Activated naive CD4-positive, alpha-beta T cell (primary cell): ENCODE measurements at places on chromosomes 2 and 18.
A peak's percentile ranks its signal among the peaks of the same experiment; 100 is the strongest.

GRCh38 chr2:180539541-180539940 is 440.9 kb upstream of the UBE2E3 start:
- DNase-seq = no peak

DNA sequence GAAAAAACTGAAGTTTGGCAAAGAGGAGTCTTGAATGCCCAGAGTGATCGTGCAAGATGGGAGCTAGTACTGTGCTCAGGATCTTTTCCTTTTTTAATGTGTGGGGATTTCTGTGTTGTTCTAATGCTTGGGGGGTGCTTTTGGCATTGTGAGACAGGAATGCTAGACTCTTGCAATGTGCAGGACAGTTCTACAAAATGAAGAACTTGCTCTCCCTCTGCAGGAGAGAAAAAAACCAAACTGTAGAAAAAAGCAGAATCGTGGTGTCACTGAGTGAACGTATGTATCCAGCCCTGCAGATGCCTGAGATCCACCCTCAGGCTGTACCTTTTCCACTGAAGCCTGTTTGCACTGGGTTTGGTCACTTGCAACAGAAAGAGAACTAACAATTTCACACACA is 12.1 kb upstream of the TTC39C start:
- DNase-seq = no peak

DNA sequence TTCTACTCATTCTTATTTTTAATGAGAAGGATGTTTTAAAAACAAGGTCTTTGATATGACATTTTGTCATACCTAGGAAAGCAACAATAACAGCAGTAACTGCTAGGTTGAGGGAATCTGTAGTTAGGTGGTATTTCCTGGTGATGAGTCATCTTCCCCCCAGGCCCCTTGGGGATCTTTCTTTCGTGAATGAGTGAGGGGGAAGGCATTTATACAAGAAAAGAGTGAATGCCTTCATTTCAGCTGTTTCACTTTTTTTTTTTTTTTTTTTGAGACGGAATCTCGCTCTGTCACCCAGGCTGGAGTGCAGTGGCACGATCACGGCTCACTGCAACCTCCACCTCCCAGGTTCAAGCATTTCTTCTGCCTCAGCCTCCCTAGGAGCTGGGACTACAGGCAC is 108.6 kb downstream of the MAP4K4 start:
- no peak for DNase-seq

GRCh38 chr18:23939896-23940295 is 74.7 kb upstream of the TTC39C start:
- DNase-seq = no peak

GRCh38 chr2:110819711-110820110 is 87.3 kb downstream of the ACOXL start:
- DNase-seq = no peak

GRCh38 chr2:69581774-69582581 is 61.6 kb downstream of the AAK1 start:
- no peak for DNase-seq

DNA sequence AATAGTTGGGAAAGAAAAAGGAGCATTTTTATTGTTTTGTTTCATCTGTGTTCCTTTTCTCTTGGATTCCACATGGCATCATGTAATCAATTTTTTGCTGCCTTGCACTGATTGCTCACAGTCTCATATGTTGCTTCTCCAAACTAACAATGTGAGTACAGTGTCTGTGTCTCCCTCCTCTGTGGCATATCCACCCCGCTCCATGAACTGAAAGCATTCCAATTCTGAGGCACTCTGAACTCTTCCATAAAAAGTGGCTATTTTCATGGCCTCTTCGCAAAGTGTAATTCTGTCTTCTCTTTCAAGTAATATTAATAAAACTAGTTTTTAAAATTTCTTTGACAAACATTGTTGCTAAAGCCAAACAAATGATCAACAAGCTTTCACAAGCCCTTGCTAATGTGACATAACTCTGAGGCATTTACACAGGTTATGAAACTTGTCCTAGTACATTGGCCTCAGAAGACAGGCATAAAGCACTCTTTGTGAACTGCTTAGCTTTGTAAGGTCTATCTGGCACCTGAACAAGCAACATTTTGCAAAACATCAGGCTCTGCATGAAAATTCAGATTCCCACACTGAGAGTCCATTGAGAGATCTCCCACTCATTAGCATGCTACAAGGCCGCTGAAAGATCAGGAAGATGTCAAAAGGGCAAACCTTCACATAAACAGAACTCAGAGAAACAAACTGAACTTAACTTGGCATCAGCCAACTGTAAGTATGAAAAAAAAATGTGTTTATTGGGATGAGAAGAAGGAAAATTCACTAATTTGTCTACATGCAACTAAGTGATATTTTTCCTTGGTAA is 33.0 kb downstream of the GPR75 start:
- no peak for DNase-seq

DNA sequence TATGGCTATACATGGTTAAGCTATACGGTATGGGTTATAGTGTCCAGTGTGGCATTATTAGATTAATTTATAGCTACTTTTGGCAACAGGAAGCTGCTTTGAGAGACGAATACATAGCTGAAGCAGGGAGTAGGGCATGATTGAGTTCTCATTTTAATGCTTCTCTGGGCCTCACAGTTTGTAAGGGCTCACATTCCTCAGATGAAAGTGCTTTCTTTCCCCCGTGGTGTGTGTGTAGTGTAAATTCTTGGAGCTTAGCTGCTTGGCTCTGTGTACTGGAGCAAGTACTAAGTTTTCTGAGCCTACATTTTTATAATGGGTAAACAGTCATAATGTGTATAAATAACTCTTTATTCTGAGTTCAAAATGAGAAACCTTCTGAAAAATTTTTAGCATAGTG is 173.7 kb downstream of the PTPRM start:
- no peak for DNase-seq

DNA sequence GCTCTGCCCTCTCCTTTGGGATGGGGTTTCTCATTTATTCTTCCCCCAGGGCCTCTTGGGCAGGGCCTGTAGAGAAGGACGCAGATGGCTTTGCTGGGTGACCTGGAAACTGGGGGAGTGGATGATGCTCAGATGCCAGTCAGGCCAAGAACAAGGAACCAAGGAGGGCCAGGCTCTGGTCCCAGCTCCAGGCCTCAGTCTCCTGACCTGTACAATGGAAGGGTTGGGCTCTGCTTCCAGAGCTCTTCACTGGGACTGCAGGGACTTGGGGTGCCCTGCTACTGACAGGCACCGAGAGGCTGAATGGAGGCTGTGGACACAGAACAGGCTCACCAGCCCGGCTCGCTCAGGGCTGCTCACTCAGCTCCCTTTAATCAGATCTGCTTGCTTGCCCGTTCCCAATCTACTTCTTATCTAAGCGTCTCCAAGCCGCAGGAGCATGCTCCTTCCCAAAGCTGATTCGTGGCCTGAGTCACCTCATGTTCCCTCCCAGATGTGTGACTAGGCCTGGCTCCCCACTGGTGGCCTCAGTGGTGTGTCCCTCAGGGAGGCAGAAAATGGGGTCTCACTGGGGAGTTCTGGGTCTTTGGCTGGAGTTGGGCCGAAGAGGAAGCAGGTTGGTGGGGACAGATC is 82.6 kb upstream of the ODC1 start:
- DNase-seq = no peak

GRCh38 chr2:192628017-192628416 is 433.3 kb upstream of the TMEFF2 start:
- DNase-seq = no peak

- DNase-seq = no peak
These were observed 41.8 kb downstream of the TGFBRAP1 start for GRCh38 chr2:105287692-105288091.

DNA sequence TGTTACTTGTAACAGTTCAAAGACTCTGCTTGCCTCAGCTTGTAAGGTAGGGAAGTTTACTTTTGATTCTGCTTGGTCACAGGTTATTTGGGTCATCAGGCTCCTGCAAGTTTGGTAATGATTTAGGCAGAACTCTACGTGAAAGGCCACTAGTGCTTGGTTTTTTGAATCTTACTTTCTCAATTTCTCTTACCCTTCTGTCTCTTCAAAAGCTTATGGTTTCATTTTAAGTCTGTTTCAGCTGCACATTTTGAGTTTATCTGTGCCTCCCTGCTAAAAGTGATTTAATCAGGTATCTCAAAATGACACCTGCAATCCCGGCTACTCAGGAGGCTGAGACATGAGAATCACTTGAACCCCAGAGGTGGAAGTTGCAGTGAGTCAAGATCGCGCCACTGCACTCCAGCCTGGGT is 26.3 kb upstream of the MOCOS start:
- no peak for DNase-seq

- DNase-seq = peak; percentile 47
These were observed 27.2 kb upstream of the PTPN2 start for GRCh38 chr18:12911025-12911928.

GRCh38 chr2:2787301-2787907 is 456.3 kb upstream of the MYT1L start:
- no peak for DNase-seq

GRCh38 chr18:29361843-29362242 is 1184.9 kb upstream of the CDH2 start:
- no peak for DNase-seq

- no peak for DNase-seq
These were observed 37.5 kb downstream of the PSME4 start for GRCh38 chr2:53933329-53933728.

- no peak for DNase-seq
These were observed 616.6 kb downstream of the METTL4 start for GRCh38 chr18:1954583-1955312.

DNA sequence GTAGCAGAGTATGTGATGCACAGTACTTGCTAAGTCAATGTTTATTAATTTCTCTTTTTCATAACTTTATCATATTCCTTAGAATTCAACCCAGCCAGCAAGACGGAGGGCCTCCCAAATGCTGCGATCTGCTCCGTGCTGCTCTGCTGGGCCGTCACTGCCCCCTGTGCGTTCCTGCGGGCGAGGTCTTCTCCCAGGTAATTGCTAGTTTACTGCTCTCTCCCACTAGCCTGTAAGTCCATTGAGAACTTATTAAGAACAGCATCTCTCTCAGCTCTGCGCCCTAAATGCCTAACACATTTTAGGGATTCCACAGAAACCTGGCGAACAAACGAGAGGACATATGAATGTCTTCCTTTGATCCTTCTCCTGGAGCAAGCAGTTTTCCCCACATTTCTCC is 153.6 kb upstream of the ARHGAP28 start:
- DNase-seq = no peak

GRCh38 chr2:23502096-23502495 is 117.1 kb downstream of the KLHL29 start:
- DNase-seq = no peak

DNA sequence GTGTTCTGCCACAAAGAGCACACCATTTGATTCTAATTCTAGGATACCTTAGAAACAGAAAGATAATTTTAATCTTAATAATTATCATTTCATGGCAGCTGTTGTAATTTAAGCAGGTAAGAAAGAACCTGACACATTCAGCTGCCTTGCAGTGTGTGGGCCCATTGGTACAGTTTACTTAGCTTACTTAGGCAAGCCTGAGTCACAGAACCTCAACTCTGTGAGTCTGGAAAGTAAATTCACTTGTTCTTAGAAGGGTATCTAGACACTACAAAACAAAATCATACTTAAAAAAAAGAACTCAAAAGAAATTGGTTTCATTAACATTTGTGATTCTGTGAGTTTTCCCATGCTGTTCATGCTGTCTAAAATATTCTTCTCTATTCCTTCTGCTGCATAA is 956.3 kb upstream of the SLC39A10 start:
- DNase-seq = no peak

DNA sequence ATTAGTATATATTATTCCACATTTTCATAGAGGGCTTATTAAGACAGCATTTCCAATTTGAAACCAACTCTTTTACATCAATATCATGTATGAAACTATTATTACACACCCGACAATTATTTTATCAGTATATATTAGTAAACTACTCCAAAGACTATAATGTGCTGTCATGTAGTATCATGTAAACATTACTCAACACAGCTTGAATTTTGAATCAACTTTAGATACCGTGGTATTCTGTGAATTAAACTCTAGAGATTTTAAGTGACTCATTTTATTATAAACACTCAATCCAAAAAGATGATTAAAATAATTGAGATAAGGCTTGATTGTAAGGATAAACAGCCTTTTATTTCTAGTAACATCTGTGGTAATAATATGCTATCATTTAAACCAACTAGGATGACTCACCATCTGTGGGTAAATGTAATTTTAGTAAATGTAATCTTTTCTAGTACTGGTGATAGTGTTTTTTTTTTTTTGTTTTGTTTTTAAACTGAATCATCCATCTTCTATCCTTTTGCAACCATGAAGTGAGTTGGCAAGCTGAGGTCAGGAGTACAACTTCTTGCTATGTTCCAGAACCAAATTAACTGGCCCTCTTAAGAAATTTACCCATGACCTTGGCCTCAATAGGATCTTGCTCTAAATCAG is 144.3 kb upstream of the SMAD7 start:
- DNase-seq = no peak

DNA sequence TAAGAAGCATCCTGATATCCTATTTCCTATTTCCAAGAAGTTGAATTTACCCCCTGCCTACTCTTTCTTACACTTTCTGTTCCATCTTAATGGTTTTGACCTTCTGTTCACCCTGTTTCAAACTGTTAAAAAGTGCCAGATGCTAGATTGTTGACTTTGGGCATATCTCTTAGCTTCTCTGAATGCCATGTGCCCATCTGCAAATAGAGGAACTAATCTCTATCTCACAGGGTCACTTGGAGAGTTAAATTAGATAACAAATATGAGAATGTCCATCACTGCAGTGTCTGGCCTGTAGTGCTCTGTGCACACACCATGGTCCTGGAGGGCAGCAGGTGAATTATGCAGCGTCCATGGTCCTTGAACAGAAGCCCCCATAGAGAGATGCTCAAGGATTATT is 83.8 kb downstream of the LRATD1 start:
- no peak for DNase-seq

DNA sequence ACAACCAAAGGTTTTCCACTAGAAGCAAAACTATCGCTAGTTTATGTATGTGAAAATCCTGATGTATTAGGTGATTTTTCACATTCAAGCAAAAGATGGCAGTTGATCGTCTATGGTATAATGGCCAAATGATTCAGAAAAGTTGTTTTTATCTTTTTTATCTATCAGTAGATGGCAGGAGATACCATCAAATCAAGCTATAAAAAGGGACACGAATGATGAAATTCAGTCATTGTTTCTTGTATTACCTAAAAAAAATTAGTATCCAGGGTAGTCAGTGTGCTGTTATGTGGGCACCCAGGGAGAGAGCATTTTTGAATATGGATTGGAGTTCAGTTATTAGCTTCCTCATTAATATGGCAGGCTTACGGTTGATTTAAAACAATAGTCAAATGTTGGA is 22.9 kb upstream of the CAVIN2 start:
- DNase-seq = no peak

DNA sequence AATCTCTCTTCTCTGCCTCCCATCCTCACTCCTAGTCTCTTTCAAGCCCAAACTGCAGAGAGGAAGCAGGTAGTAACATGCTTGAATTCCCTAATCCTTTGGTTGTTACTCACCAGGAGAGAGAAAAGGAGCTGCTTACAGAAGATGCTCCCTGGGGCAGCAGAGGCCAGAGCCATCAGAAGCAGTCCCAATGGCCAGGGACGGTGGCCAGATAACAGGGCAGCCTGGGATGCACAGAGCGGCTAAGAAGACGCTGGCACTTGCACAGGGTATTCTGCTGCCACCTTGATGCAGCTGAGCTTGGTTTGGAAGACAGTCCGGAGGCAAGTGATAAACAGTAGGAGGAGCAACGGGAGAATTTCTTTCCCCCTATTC is 250 bp downstream of the DSC1 start:
- no peak for DNase-seq

GRCh38 chr2:215423234-215423633 is 12.6 kb downstream of the FN1 start:
- DNase-seq = no peak
